ENCODE measurements at places on chromosomes 7 and 10.

GRCh38 chr7:82114237-82114636, 329.3 kb downstream of the CACNA2D1 start:
- DNase-seq: no peak

DNA sequence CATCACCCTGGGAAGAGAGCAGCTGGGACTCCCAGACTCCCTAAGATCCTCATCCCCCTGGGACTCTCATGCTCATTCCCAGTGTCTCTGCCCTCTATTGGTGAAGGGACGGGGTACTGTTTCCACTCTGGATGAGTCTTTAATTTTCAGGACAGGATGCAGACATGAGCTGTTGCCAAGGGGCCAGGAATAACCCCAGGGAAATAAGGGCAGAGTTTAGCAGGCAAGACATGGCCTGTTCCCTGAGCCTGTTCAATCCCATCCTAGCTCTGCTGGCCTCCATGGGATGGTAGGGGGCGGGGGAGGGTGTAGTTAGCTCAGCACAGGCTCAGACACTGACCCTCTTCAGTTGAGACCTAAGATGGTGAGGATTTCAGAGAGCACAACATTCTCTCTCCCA, 14.0 kb downstream of the C10orf105 start:
- DNase-seq: no peak

- DNase-seq: no peak
Measured at GRCh38 chr7:11638011-11638774, 193.8 kb downstream of the THSD7A start.

- DNase-seq: no peak
Measured at GRCh38 chr10:113853578-113854012, 287 bp downstream of the DCLRE1A start.

- no peak for DNase-seq
Measured at GRCh38 chr7:2687338-2687869, 598 bp upstream of the AMZ1 start.

DNA sequence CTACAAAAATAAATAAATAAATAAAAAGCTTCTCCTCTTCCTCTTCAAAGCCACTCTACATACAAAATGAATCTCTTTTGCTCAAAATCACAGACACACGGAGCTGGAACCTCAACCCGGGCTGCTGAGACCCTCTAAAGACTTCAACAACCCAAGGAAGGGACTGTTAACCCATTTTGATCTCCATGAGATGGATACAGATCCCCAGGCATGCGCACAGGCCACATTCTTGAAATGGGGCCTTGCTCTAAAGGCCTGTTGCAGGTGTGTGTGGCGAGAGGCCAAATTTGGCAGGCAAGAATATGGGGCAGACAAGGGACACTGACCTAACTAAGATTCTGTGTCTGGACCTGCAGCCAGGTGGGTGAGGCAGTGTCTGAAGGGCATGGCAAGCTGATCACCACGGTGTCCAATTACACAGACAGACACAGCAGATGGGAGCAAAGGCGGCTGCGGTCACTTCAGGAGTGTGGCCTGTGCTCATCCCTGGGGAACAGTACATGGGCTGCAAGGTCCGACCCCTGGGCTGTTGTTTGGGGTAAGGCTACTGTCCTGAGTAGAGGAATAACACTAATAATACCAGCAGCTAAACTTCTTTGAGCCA, 219.8 kb downstream of the HECW1 start:
- no peak for DNase-seq

- no peak for DNase-seq
Measured at GRCh38 chr7:129571201-129571600, 40.3 kb upstream of the NRF1 start.

DNA sequence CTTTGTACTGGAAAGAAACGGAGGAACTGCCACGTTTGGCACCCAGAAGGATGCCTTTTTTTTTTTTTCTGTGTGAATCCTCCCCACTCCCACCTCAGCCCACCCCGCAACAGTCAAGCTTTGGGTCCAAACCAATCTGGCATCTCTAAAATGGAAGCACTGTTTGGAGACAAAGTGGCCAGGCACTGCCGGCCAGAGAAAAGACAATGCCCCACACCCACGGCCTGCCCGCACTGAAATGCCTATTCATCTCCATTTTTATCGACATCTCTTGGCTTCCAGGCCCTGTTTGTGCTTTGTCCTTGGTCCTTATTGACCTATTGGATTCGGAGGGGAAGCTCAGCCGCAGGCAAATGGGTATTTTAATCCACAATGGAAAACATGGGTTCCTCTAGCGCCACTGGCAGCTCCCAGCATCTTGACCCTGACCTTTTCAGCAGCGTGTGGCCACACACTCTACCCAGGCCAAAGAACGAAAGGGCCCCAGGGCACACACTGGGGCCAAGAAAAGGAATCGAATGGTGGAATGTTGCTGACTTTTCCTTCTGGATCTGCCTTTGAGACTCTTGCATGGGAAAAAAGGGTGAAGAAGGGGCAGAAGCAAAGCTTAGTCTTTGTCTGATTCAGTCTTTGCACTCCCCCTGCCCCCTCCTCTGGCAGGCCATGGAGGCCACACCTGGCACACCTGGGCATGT, 162.6 kb upstream of the CDCA7L start:
- no peak for DNase-seq

- DNase-seq: no peak
Measured at GRCh38 chr10:101301111-101301731, 52.7 kb upstream of the BTRC start.

GRCh38 chr7:137454246-137454724, 110.8 kb upstream of the PTN start:
- DNase-seq: no peak

- DNase-seq: no peak
Measured at GRCh38 chr10:124694481-124695220, 49.5 kb downstream of the FAM53B start.
